Caki2 (cell line): ENCODE measurements at places on chromosomes 1 and 21.

GRCh38 chr1:247079141-247079874, 697 bp upstream of the ZNF670 start:
- DNase-seq: no peak

DNA sequence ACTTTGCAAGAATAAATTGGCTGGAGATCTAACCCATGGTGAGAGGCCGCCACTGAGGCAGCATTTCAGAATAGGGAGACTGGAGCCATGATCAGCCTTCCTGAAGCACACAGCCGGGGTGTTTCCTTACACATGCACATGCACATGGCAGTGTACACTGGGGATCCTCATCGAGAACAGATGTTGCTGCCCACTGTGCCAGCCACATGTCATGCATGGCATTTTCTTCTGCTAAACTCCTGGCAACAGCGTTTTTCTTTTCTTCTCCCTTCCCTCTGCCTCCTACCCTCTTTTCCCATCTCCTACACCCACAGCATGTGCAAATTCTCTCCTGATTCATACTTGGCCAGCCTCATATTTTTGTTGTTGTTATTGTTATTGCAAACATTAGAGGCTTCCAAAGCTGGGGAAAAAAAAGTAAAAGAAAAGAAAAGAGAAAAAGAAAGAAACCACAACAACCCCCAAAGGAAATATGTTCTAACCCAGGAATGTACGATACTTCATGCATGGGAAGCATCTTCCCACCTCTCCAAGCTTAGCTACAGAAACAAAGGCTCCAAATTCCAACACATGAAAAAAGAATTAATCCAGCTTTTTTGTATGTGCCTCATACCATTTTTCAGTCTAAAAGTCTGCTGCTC, 344.0 kb downstream of the ASTN1 start:
- no peak for DNase-seq

- no peak for DNase-seq
Observed at GRCh38 chr1:174939775-174940545, 59.8 kb upstream of the CACYBP start.

DNA sequence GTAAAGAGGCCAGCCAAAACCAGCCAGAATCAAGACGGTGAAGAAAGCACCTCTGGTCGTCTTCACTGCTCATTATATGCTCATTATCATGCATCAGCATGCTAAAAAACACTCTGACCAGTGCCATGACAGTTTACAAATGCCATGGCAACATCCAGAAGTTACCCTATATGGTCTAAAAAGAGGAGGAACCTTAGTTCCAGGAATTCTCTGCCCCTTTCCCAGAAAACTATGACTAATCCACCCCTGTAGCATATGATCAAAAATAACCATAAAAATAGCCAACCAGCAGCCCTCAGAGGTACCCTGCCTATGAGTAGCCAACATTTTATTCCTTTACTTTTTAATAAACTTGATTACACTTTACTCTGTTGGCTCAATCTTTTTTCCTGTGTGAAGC, 34.2 kb upstream of the PBX1 start:
- DNase-seq: no peak

GRCh38 chr21:37804001-37804400, 112.3 kb downstream of the KCNJ6 start:
- DNase-seq: no peak

DNA sequence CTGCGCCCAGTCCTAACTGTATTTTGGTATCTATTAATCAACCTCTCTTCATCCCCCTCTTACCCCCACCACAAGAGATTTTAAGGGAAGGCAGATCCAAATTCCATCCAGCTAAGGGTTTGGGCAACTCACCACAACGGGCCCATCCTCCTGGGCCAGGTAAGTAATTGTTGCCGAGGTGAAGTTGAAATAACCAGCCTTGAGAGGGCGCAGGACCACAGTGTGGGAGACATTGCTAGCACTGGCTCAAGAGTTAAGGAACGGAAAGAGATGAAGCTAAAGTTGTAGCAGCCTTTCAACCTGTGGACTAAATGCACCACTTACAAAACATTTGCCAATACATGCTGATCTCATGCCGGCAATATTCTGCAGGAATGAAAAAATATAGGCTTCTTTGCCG, 5.9 kb downstream of the SSR2 start:
- no peak for DNase-seq

DNA sequence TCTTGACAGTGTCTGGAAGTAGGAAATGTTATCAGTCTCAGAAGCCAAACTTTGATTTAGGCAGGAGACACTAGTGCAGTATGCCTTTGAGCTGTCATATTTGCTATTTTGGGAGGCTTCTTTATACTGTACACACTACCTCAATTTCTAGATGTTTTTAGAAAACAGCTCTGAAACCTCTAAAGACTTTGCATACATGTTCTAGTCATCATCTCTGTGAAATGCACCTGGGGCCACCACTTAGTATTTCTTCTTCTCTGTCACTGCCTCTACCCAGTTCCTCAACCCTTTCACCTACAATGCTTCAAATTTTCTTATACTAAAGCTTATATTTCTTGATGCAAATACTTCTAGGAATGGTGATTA, 29.1 kb upstream of the PLA2G4A start:
- DNase-seq: no peak

- DNase-seq: no peak
Observed at GRCh38 chr1:205435578-205436573, 14.0 kb upstream of the LEMD1 start.

DNA sequence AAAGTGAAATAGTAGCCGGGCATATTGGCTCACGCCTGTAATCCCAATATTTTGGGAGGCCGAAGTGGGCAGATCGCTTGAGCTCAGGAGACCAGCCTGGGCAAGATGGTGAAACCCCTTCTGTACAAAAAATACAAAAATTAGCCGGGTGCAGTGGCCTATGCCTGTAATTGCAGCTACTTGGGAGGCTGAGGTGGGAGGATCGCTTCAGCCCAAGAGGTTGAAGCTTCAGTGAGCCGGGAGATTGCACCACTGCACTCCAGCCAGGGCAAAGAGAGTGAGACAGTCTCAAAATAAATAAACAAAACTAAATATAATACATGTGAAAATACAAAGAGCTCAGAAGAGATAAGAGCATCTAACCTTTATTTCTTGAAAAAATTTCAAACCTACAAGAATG, 2.3 kb upstream of the MSTO1 start:
- peak; percentile 6 for DNase-seq

DNA sequence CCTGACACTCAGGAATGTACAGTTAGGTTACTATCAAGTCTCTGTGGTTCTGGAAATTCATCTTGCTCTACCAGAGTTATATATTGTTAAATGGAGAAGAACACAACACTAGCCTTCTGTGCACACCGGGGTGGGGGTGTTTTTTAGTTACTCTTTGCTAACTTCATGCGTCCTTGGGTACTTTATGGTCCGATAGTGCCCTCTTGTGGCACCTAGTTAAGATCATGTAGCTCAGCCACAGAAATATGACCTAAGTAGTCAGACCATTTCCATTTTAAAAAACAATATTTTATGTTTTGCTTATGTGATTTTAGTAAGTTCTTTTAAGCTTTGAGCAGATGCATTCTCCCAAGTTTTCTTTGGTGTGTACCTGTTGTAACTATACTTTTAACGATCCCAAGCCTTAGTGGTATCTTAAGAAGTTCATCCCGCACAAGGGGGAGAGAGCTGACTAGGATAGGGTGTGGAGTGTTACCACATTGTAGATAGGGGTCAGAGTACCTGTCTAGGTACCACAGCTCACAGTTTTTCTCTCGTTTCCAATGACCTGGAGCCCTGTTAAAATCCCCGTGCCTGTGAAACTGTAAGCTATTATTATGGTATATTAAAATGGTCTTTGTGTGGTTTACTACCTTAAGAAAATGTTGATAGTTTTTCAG, 20.6 kb upstream of the SH3D21 start:
- DNase-seq: peak; percentile 46

GRCh38 chr1:10421637-10422036, 8.6 kb upstream of the CENPS start:
- DNase-seq: no peak
